ENCODE measurements at places on chromosomes 3 and 15.

- no peak overlapping the region for H3K4me3 ChIP-seq
- H3K36me3 ChIP-seq, result peaks cover 18% of the 10 kb centered on the region
- H3K27ac ChIP-seq, result no peak overlapping the region
- H3K4me1 ChIP-seq, result peaks cover 5% of the 10 kb centered on the region
Measured at GRCh38 chr3:50122071-50122470, 33.1 kb upstream of the SEMA3F start.

DNA sequence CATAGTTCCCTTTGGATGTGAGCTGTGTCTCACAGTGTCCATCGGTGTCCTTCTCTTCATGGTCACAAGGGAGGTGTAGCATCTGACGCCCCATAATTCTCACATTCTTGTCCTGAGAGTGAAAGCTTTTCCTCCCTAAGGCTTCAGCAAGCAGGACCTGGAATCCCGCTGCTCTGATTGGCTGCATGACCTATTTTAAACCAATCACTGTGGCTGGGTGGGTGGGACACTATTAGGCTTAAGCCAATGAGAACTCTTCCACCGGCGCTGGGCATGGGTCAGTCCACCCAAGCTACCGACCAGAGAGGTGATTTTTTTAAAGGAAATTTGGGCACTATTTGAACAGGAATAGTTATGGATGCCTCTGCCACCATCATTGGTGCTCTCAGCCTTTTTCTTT is 385.9 kb downstream of the MFSD1 start:
- peaks cover 5% of the 10 kb centered on the region for H3K27me3 ChIP-seq
- no peak overlapping the region for H3K27ac ChIP-seq
- no peaks in the 10 kb centered on the region for H3K36me3 ChIP-seq
- no peak overlapping the region for H3K4me3 ChIP-seq
- no peak for DNase-seq

DNA sequence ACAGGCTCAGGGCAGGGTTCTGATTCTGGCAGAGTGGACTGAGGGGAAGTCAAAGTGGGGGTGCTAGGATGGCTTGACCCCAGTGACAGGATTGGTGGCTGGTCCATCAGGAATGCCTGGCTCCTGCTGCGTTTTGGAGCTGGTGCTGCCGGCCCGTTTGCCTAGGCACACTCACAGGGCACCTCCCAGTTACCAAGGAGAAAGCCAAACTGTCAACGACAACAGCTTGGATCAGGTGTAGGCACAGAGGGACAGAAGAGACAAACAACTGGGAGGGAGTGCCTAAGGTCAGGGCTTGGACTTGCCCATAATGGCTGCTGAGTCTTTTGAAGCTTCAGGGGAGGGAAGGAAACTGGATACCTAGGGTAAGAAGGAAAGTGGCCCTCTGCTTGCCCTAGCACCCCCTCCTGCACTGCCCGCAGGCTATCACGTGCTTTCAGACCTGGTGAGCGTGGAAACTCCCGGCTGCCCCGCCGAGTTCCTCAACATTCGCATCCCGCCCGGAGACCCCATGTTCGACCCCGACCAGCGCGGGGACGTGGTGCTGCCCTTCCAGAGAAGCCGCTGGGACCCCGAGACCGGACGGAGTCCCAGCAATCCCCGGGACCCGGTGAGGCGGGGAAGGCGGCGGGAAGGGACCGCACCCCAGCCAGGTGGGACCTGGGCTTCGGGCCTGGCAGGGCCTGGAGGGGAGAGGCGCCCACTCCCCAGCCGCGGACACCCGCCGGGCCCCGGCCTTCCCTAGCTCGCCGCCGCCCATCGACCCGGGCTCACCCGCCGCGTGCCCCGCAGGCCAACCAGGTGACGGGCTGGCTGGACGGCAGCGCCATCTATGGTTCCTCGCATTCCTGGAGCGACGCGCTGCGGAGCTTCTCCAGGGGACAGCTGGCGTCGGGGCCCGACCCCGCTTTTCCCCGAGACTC is 5.1 kb downstream of the DUOX1 start:
- no peaks in the 10 kb centered on the region for H3K27me3 ChIP-seq
- no peak for DNase-seq
- H3K36me3 ChIP-seq, result no peaks in the 10 kb centered on the region
- H3K4me3 ChIP-seq, result no peak overlapping the region

GRCh38 chr3:10955711-10956453 is 36.7 kb upstream of the SLC6A1 start:
- no peaks in the 10 kb centered on the region for H3K4me1 ChIP-seq
- H3K4me3 ChIP-seq, result no peak overlapping the region
- H3K27me3 ChIP-seq, result no peaks in the 10 kb centered on the region

DNA sequence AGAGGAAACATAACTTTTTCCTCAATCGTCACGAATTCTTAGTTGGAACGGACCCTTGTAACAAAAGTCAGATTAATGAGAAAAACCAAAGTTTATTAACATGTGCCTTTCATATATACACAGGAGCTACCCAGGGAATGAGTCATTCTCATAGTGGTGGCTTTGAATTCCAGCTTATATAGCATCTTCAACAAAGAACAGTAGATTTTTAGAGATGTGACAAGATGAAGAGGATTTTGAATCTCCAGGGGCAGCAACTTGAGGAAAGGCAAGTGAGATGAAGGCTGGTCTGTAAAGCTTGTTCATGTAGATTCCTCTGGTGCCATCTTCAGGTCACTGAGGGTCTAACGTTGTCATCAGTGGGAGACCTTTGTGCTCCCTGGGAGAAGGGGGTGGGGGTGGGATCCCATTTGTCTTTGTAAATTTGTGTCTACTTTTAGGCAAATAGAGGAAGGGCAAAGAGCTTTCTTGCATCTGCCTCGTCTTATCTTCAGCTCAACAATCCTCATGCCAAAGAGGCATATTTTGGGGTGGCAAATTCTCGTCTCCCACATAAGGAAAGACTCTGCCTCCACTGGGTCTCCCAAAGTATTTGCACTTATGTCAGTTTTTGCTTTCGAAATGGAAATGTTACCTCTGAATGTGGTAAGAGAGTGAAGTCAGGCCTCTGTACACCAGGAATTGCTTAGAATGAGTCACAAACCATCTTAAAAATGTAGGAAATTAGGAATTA is 29.5 kb downstream of the CLEC3B start:
- H3K27me3 ChIP-seq, result no peaks in the 10 kb centered on the region
- H3K4me3 ChIP-seq, result no peak overlapping the region
- no peaks in the 10 kb centered on the region for H3K36me3 ChIP-seq
- peaks cover 10% of the 10 kb centered on the region for H3K4me1 ChIP-seq
- H3K27ac ChIP-seq, result no peak overlapping the region

GRCh38 chr3:189325454-189325853 is 153.7 kb downstream of the TPRG1 start:
- no peak overlapping the region for H3K27ac ChIP-seq
- no peaks in the 10 kb centered on the region for H3K27me3 ChIP-seq
- H3K4me1 ChIP-seq, result peaks cover 5% of the 10 kb centered on the region
- H3K4me3 ChIP-seq, result no peak overlapping the region
- no peak for DNase-seq
- H3K36me3 ChIP-seq, result no peaks in the 10 kb centered on the region

- no peaks in the 10 kb centered on the region for H3K4me1 ChIP-seq
- H3K4me3 ChIP-seq, result no peak overlapping the region
- no peak overlapping the region for H3K27ac ChIP-seq
- no peaks in the 10 kb centered on the region for H3K36me3 ChIP-seq
Measured at GRCh38 chr15:78195735-78196201, 38.6 kb downstream of the ACSBG1 start.

DNA sequence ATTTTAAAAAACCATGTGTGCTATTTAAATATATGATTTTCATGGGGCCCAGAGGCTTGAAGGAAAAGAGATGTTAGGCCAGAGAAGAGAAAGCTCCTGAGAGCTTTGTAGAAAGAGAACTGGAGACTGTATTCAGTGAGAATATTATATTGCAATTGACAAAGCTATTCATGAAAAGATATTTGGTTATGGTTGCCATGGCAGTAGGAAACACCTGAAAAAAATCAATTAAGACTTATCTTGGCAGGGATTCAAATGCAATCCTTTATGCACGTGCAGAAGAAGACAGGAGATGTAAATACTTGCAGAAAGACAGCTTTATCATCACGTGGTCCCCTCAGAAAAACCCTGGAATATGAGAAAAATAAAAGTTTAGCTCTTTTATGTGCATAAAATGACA is 636.0 kb upstream of the TBL1XR1 start:
- H3K4me1 ChIP-seq, result peaks cover 37% of the 10 kb centered on the region
- no peaks in the 10 kb centered on the region for H3K27me3 ChIP-seq
- no peak overlapping the region for H3K27ac ChIP-seq
- H3K4me3 ChIP-seq, result no peak overlapping the region
